ENCODE measurements at places on chromosomes 2 and 18.
A peak's percentile ranks its signal among the peaks of the same experiment; 100 is the strongest.

DNA sequence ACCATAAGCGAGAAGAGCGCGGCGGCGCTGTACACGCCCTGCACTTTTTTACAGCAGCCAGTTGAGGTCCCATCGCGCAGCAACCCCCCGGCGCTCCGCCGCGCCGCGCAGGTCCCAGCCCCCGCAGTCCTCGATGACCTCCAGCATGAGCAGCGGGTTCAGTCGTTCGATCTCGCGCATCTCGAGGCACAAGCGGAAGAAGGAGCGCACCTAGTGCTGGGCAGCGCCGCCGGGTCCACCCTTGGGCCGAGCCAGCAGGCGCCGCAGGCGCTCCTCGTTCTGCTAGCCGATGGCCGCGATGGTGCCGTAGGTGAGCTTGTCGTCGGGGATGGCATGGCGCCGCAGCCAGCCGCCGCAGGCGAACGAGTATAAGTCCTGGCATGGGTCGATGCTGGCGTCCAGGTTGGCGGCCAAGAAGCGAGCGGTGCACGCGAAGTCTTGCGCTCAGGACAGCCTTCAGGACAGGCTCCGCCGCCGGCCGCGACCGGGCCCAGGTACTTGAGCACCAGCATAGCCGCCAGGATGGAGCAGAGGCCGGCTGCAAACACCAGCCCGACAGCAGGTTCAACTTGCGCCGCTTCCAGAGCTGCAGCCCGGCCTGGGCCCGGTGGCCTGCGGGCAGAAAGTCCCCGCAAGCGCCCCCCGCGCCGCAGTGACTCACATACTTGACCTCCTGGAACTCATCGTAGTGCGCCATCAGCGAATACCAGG is 8.3 kb downstream of the ALPP start:
- peak overlapping the region; percentile 75 for H3K4me3 ChIP-seq
- H3K36me3 ChIP-seq: no peaks in the 10 kb centered on the region
- H3K27me3 ChIP-seq: no peaks in the 10 kb centered on the region

- peaks cover 4% of the 10 kb centered on the region for H3K4me1 ChIP-seq
- H3K27me3 ChIP-seq: no peaks in the 10 kb centered on the region
- peaks cover 29% of the 10 kb centered on the region for H3K36me3 ChIP-seq
- H3K27ac ChIP-seq: no peak overlapping the region
Measured at GRCh38 chr2:27219091-27219490, 1.9 kb downstream of the CAD start.

- no peak for DNase-seq
- no peaks in the 10 kb centered on the region for H3K27me3 ChIP-seq
- H3K4me1 ChIP-seq: no peaks in the 10 kb centered on the region
Measured at GRCh38 chr2:39225567-39225966, 18.2 kb downstream of the CDKL4 start.

DNA sequence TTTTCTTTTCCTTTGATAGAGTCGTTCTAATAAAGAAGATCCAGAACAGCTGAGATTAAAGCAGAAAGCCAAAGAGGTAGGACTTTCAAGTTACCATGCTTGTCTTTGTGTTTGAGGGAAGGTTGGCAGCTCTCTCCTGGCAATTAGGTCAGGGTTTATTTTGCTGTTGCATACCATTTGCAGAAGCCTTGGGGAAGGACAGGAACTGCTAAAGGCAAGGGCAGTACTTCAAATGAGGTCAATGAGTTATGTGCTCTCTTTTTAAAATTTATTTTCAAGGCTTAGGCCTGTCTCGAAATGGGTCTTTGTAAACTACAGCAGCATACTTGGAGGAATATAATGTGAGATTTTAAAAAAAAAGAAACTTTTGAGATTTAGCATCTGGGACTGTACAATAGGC is 108.9 kb downstream of the TAF4B start:
- no peaks in the 10 kb centered on the region for H3K27me3 ChIP-seq
- H3K27ac ChIP-seq: peak overlapping the region; percentile 6
- no peak for DNase-seq
- H3K36me3 ChIP-seq: no peaks in the 10 kb centered on the region

- no peaks in the 10 kb centered on the region for H3K36me3 ChIP-seq
- no peak for DNase-seq
- no peak overlapping the region for H3K27ac ChIP-seq
- H3K27me3 ChIP-seq: no peaks in the 10 kb centered on the region
Measured at GRCh38 chr2:165872101-165872791, 78.2 kb upstream of the GALNT3 start.

GRCh38 chr2:237717366-237718276 is 81.0 kb upstream of the RBM44 start:
- peaks cover under 1% of the 10 kb centered on the region for H3K36me3 ChIP-seq
- peaks cover 17% of the 10 kb centered on the region for H3K4me1 ChIP-seq
- H3K27me3 ChIP-seq: no peaks in the 10 kb centered on the region
- no peak overlapping the region for H3K4me3 ChIP-seq
- H3K27ac ChIP-seq: no peak overlapping the region

- no peak overlapping the region for H3K4me3 ChIP-seq
- no peaks in the 10 kb centered on the region for H3K4me1 ChIP-seq
- DNase-seq: no peak
- H3K36me3 ChIP-seq: peaks cover 29% of the 10 kb centered on the region
Measured at GRCh38 chr2:127255146-127255545, 35.0 kb upstream of the CYP27C1 start.

GRCh38 chr2:60317844-60318243 is 235.6 kb downstream of the BCL11A start:
- no peak overlapping the region for H3K27ac ChIP-seq
- H3K27me3 ChIP-seq: no peaks in the 10 kb centered on the region
- no peaks in the 10 kb centered on the region for H3K36me3 ChIP-seq

DNA sequence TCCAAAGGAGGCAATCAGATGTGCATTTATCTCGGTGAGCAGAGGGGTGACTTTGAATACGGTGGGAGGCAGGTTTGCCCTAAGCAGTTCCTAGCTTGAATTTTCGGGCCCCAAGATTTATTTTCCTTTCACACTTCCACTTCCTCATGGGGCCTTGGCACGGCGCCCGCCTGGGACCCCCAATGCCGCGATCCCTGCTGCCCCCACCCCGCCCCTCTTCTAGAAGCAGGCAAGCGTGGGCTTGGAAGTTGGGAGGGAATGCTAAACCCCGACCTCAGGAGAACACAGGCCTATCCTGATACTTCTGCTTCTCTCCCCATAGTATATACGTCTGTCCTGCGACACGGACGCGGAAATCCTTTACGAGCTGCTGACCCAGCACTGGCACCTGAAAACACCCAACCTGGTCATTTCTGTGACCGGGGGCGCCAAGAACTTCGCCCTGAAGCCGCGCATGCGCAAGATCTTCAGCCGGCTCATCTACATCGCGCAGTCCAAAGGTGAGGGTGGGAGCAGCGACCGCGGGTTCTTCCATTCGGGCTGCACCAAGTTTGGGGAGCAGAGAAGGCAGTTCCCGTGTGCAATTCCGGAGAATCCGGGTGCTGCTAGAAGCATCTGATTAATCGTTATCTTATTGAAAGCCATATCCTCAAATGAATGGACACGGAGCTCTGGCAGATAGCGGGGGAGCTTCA is 21.6 kb downstream of the TRPM8 start:
- H3K27ac ChIP-seq: no peak overlapping the region
- H3K36me3 ChIP-seq: no peaks in the 10 kb centered on the region
- no peak for DNase-seq
- no peaks in the 10 kb centered on the region for H3K4me1 ChIP-seq
- no peak overlapping the region for H3K4me3 ChIP-seq

DNA sequence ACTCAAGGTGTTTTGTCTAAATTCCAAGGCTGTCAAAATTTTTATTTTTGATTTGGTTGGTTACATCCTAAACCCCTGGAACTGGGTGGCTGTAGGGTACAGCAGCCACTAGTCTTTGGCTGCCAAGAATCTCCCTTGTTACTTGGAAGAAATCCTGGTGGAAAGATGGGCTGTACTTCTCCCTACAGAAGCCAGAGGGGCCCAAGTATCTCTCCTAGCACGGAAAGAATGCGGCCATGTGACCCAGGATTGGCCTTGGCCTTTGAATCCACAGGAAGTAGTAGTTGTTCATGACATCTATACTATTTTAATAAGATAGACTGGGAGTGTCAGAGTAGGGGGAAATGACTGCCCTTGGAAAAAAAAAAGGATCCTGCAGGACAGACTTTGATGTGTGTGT is 54.4 kb upstream of the MYO3B start:
- no peak overlapping the region for H3K27ac ChIP-seq
- H3K4me1 ChIP-seq: no peaks in the 10 kb centered on the region
- no peak overlapping the region for H3K4me3 ChIP-seq

DNA sequence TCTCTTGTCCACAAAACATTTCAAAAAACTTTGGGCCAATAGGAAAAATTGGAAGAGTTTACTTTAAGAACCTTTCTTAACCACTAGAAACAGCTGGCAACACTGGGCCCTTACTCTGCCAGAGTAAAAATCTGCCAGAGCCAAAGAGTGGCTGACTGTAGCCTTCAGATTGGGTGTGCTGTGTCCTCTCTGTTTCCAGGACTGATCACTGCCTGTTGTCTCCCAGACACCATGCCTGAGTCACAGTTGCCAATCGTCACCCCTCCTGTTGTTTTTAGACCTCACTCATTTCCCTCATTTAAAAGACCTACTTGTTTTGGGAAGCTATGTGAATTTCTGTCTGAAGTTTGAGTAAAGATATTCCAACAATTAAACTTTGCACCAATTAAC is 159.1 kb downstream of the PPP1R1C start:
- DNase-seq: no peak
- peak overlapping the region; percentile 82 for H3K27ac ChIP-seq
- no peak overlapping the region for H3K4me3 ChIP-seq
- H3K4me1 ChIP-seq: peaks cover 6% of the 10 kb centered on the region
- no peaks in the 10 kb centered on the region for H3K27me3 ChIP-seq

GRCh38 chr2:204027091-204027490 is 90.5 kb downstream of the ICOS start:
- H3K4me1 ChIP-seq: peaks cover 2% of the 10 kb centered on the region
- no peak overlapping the region for H3K27ac ChIP-seq
- no peaks in the 10 kb centered on the region for H3K27me3 ChIP-seq
- no peak for DNase-seq
- no peak overlapping the region for H3K4me3 ChIP-seq
- H3K36me3 ChIP-seq: no peaks in the 10 kb centered on the region

DNA sequence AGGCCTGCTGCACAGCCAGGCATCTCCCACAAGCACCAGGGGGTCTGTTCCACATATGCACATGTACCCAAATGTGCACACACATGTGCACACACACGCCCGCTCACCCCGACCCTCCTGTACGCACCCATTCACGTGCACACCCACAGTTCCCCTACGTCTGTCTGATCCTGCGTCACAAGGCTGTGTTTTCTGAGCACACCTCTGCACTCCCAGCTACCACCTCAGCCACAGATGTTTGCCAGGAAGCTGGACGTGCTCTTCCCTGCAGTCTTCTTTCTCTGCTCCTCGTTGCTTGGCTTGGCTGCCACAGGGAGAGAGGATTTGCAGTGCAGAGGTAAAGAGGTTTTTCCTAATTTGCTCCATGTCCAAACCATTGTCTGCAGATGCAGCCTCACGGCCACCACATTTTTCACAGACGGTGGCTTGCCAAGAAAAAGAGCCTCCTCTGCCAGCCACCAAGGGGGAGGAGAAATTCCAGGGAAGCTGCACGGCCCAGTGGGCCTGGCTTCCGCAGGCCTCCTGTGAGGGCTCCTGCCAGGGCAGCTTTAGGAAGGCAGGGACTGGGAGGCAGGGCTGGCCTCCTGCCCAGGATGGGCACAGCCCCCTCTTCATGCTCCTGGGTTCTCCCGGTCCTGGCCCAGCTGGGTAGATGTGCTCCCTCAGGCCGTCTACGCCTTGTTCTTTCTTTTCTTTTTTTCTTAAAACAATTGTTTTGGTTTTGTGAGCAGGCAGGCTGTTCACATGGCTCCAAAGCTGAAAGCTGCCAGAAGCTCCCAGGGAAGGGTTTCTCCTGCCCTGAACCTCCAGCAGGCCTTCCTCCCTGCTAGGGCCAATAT is 29.3 kb upstream of the HS6ST1 start:
- H3K4me3 ChIP-seq: no peak overlapping the region
- no peaks in the 10 kb centered on the region for H3K36me3 ChIP-seq
- H3K27me3 ChIP-seq: no peaks in the 10 kb centered on the region
- no peak overlapping the region for H3K27ac ChIP-seq
- no peaks in the 10 kb centered on the region for H3K4me1 ChIP-seq

- no peaks in the 10 kb centered on the region for H3K36me3 ChIP-seq
- H3K4me1 ChIP-seq: no peaks in the 10 kb centered on the region
- no peaks in the 10 kb centered on the region for H3K27me3 ChIP-seq
- no peak for DNase-seq
Measured at GRCh38 chr18:27331606-27332005, 146.5 kb upstream of the CHST9 start.

DNA sequence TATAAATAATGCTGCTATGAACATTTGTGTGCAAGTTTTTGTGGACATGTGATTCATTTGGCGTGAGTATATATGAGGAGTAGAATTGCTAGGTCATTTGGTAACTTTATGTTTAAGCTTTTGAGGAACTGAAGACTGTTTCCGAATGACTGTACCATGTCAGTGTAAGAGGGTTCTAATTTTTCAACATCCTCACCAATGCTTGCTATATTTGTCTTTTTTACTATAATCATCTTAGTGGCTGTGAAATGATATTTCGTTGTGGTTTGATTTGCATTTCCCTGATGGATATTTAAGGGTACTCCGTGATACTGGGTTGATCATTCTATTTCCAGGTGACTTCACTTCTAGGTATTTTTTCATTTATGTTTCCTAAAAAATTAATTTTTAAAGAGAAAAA is 241.1 kb downstream of the BCL2 start:
- no peaks in the 10 kb centered on the region for H3K36me3 ChIP-seq
- no peak overlapping the region for H3K27ac ChIP-seq
- no peaks in the 10 kb centered on the region for H3K27me3 ChIP-seq

All from trophoblast cell (in vitro differentiated cells and primary cell).